ENCODE measurements at places on chromosomes 5 and 9.

DNA sequence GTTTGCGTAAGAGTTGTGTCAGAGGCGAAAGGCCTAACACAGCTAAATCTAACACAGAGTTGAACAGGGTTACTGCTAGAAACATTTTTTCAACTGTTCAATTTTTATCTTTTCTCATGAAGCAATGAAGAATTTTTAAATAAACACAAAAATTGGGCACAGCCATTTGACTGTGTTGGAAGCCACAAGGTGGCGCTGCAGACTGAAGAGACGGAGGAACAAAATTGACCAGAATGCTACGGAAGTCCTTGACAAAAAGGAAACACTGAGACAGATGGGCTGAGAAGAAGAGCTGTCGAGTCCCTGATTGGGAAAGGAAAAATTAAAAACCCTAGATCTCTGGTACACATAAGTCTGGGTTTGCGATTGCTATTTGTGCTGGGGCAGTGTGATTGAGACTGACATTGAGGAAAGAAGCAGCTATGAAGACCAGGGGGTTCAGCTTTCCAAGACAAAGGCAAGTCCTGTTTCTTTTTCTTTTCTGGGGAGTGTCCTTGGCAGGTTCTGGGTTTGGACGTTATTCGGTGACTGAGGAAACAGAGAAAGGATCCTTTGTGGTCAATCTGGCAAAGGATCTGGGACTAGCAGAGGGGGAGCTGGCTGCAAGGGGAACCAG, at the start of gene PCDHB9:
TSS of gene PCDHB9 (plus strand) at position 265 of the 616 bp plus-strand sequence. CDS start at position 423, 158 bp downstream.
- DNase-seq = peak; percentile 27

- DNase-seq = no peak
Observed at GRCh38 chr5:135266975-135267374, 132.1 kb downstream of the MACROH2A1 start.

DNA sequence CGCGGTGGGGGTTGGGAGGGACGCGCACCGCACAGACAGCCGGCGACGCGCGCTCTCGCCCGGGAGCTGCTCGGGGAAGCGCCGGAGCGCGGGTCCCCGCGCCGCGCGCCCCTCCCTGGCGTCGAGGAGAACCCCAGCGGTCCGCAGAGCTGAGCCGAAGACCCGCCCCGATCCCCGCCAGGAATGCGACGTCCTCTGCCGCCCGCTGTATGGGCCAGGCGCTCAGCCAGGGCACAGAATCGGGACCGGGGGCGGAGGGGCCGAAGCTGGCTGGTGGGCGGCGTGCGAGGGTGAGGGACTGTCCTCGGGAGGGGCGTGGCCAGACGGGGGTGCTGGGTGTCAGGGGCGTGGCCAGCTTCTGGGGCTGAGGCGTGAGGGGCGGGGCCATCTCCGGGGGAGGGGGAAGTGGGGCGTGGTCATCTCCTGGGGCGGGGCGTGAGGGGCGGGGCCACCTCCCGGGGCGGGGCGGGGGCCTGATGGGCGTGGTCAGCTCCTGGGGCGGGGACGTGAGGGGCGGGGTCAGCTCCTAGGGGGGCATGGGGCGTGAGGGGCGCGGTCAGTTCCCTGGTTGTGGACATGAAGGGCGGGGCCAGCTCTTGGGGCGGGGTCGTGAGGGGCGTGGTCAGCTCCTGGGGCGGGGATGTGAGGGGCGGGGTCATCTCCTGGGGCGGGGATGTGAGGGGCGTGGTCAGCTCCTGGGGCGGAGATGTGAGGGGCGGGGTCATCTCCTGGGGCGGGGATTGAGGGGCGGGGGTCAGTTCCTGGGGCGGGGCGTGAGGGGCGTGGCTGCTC, 965 bp downstream of the PTGDS start:
- peak; percentile 86 for DNase-seq

DNA sequence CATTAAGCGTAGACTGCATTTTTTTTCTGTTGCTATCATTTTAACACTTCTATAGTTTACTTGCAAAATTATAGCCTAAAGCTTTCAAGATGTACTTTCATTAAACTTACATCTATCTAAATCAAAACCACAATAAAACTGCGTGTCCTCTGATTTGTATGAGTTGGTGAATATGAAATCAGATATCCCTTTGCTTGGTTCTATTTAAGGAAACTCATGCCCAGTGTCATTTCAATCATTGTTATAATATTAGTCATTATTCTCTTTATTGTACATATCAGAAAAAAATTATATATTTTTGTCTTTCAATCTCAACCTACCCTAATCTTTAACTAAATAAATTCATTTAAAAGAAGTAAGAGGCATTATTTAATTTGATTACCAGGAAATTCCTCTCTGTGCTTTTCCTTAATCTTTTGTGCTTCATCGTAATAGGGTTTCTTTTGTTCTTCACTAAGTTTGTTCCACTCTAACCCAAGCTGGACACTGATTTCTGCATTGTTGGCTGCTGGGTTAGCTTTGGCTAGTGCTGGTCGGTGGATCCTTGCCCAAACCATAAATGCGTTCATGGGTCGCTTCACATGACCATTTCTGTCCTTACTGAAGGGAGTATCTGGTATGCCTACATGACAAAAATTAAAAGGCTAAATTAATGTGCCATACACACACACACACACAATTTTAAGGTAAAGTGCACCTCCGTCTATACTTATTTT, 3.8 kb downstream of the SOX30 start:
- DNase-seq = no peak

GRCh38 chr9:71706176-71706575, 62.1 kb downstream of the CEMIP2 start:
- no peak for DNase-seq

- DNase-seq = peak; percentile 45
Observed at GRCh38 chr9:131366761-131367401, 27.0 kb upstream of the PRRC2B start.

Data from hematopoietic multipotent progenitor cell treated with erythropoietin and hydrocortisone succinate and interleukin-3 and kit ligand, for 4 days (in vitro differentiated cells).